AG09309 (cell line): ENCODE measurements at places on chromosomes 1 and 21.

GRCh38 chr21:34073032-34073748 lies at the start of the genes MRPS6 and SLC5A3:
Gene MRPS6, plus strand, starts transcription at chr21:34073578. Its CDS starts 123 bp downstream, at chr21:34073701.
Gene SLC5A3, plus strand, starts transcription at chr21:34073578. Its CDS starts 21,621 bp downstream, at chr21:34095199.
- peak; percentile 31 for DNase-seq

- DNase-seq = peak; percentile 93
Measured at GRCh38 chr1:209884665-209885117, 53.3 kb upstream of the SYT14 start.

DNA sequence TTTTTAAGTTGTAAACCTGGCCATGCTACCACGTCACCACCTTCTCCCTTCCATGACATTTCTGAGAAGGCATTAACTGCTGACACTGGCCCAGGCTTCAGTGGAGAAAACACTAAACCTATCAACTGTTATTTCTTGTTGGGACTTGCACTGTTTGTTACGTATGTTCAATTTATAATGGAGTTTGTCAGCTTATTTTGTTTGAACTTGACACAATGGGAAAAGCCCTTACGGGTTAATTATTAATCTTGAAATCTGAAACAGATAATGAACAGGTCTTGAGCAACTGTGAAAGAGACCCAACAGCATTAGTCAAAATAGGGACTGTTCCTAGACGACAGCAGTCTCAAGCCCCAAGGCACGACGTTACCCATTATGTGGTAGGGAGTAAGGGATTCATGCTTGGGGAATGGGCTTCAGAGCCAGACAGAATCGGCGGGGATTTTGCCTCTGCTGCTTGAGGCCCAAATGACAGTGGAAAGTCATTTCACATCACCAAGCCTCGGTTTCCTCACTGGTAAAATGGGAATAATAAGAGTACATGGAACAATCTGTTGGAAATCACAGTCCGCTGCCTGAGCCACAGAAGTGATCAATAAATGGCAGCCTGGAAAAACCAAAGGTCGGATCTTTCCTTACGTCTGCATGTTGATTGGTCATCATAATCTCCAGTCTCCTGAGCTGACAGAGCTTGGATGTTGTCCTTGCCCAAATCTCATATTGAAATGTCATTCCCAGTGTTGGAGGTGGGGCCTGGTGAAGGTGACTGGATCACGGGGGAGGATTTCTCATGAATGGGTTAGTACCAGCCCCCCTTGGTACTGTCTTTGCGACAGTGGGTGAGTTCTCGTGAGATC lies 44.5 kb downstream of the TIAM1 start:
- no peak for DNase-seq

GRCh38 chr21:44442266-44443125 lies 12.8 kb upstream of the LRRC3 start:
- no peak for DNase-seq

DNA sequence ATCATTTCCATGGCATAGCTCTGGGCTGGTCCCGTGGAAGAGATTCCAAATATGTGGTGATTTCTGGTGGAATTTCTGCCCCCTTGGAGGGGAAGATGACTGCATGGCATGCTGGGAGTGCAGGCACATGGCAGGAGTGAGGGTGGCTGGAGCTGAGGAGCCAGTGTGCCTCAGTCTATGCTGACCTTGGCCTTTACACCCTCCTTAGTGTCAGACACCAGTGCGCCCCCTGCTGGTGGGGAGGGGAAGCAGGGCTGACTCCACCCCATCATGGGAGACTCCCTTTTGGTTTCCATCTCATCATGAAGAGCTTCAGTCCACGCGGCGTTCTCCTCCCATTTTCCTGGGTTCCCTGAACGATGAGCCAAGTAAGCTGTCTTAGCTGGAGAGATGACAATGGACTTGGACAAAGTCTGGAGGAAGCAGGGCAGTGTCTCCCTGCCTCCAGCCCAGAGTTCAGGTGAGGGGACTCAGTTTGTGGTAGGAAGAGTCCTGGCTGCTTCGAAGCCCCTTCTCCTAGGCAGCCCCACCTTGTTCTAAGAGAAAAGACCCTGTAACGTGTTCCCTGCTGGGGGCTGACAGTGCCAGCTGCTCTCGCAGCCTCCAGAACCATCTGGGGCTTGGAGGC lies 10.3 kb downstream of the ALX3 start:
- no peak for DNase-seq

- DNase-seq = no peak
Measured at GRCh38 chr1:33382661-33383415, 48.1 kb downstream of the PHC2 start.

DNA sequence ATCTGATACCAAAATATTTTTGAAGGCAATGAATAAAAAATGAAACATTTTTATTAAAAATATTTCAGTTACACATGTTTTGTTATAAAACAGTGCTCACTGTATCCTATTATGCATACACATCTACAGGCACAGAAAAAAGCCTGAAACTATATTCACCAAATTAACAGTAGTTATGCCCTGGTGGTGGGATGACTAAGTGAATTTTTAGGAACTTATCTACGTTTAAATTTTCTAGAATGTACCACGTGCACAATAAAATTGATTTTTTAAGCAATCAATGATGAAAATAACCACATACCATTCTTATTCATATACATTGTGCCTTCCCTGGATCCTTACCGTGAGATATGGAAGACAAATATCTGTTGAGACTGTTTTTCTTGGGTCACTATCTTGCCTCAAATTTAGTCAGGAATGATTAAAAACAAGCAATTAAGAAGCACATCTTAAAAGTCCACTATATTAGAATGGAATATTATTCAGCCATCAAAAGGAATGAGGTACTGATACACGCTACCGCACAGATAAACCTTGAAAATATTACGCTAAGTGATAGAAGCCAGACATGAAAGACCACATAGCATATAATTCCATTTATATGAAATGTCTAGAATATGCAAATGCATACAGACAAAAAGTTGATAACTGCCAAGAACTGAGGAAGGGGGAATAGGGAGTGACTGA lies 17.4 kb downstream of the TP53BP2 start:
- no peak for DNase-seq

- DNase-seq = no peak
Measured at GRCh38 chr1:55685560-55685959, 470.4 kb upstream of the USP24 start.

- no peak for DNase-seq
Measured at GRCh38 chr1:172898866-172899265, 151.9 kb downstream of the TNFSF18 start.

DNA sequence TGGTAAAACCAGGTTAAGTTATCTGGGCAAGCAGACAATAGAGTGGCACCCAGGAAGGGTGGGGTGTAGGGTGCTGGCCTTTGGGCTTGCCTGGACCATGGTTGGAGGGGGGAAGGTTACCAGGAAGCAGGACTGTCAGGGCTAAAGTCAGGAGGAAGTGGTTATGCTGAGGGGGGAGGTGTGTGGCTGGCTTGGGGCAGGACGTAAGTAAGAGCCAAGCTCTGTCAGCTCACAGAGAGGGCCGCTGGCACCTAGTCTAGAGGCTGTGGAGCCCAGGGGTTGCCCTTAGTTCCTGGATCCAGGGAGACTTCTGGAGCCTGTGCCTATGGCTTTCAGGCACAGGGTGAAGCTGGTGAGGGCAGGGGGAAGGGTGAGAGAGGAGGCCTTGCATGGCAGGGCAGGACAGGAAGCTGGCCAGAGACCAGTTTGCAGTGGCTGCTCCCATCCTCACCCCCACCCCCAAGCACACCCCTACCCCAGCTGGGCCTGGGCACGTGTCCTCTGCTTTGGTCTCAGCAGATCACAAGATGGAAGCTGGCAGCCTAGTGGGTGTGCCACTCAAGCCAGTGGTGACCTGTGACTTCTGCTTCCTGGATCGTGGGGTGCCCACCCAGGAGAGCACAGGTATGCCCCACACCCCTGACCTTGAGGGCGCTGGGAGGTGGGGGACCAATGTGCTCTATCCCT lies 20.5 kb upstream of the SMYD3 start:
- DNase-seq = no peak

- no peak for DNase-seq
Measured at GRCh38 chr1:21779613-21780521, 3.1 kb downstream of the USP48 start.

DNA sequence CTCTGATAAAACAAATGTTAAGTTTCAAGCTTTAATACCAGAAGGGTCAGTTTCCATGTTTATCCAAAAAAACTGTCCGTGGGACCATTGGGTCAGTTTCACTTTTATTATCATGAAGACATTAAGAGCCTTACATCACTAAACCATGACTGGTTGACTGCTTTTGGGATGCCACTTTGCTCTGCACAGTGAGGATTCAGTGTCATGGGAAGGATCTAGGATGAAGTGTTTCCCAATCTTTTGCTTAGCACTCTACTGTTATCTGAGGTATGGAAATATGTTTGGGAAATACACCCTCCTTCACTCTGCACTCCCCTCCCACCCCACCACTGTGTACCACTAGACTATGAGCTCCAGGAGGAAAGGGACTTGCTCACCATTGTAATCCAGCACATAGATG lies 16.3 kb downstream of the RPS6KC1 start:
- no peak for DNase-seq

- DNase-seq = no peak
Measured at GRCh38 chr1:18385239-18385790, 95.4 kb upstream of the KLHDC7A start.

- no peak for DNase-seq
Measured at GRCh38 chr1:228306275-228307217, 98.7 kb downstream of the OBSCN start.

DNA sequence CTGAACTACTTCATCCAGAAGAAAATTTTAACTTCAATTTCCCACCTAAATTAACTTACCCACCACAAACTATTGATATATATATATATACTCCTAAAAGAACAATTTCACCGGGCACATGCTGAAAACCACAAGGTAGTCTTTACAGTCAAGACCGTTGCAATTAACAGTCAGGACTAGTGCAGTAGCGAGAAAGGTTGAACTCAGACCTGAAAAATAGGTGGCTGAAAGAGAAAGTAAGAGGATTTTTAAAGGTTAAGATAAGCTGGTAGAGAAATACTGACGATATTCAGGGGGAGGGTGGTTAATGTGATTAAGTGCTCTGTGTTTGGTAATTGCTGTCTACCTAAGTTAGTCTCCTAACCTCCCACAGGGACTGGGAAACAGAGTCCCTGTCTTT lies 1153.5 kb upstream of the TMPRSS15 start:
- DNase-seq = no peak

DNA sequence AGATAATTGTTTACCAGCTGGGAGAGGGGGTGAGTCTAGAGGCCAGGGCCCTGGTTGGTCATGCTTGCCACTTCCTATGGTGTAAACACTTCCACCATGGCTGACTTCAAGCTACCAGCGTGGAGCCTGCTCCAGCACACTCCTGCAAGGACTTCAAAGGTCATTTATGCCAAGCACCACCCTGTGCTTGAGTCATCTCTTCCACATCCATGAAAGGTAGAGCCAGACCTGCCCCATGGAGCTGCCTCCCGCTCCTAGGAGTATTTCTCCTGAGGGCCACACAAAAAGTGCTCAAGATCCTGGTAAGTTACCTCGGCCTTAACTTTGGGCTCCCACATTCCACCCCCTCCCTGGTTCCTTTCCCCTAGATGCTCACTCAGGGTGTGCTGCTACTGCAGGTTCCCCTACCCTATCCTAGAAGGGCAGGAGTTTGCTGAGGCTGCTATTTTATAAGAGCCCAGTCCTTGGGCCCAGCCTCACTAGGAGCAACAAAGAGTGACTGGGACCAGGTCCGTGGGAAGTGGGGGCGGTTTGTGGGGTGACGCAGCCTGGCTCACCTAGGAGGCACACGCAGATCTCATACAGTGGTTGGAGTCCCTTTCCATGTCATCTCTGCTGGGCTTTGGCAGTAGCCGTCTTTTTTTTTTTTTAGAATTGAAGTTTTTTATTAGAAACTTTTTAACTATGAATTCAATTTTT lies 2.4 kb downstream of the RAB7B start:
- no peak for DNase-seq

GRCh38 chr1:204367193-204367858 lies 7.6 kb upstream of the PLEKHA6 start:
- DNase-seq = no peak
